ENCODE measurements at places on chromosomes 1 and 21.

GRCh38 chr1:209416039-209416438, 167.5 kb upstream of the CAMK1G start:
- DNase-seq: no peak

DNA sequence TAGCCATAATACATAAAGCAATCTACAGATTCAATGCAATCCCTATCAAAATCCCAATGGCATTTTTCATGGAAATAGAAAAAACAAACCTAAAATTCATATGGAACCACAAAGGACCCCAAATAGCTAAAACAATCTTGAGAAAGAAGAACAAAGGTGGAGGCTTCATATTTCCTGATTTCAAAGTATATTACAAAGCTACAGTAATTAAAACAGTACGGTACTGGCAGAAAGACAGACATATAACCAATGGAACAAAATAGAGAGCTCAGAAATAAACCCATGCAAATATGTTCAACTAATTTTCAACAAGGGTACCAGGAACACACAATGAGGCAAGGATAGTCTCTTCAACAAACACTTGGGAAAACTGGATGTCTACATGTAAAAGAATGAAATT, 87.0 kb downstream of the DENND1B start:
- no peak for DNase-seq

DNA sequence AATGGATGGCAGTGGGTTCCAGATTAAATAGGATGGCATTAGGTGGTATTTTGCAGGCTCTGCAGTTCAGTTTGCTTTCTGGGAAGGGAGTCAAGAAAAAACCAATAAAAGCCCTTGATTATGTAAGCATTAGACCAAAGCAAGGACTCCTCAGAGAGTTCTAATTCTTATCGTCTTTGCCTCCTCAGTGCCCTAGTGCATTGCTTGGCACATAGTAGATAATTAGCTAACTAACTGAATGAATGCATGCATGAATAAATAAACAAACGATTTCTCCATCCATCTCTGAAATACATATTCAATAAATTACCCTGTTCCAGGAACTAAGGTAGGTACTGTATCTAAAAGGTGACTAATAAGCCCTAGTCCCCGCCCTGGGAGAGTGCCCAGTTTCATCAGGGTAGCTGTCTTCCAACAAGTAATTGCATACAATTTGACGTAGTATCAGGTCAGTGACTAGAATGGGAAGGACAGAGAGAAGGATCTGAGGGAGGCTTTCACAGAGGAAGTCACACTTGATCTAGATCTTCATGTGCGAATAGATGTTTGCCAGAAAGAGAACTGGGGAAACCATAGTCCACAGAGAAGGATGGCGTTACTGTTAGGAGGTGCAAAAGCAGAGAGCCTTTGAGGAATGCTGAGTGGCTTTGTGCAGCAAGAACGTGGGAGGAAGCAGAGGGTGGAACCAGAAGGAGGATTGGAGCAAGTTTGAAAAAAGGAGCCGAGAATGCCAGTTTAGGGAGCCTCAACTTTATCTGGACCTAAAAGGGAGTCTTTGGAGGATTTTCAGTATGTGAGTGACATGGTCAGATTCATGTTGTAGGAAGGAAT, 111.4 kb downstream of the TBX19 start:
- DNase-seq: no peak

- no peak for DNase-seq
Observed at GRCh38 chr21:27725916-27726315, 759.0 kb upstream of the ADAMTS5 start.

DNA sequence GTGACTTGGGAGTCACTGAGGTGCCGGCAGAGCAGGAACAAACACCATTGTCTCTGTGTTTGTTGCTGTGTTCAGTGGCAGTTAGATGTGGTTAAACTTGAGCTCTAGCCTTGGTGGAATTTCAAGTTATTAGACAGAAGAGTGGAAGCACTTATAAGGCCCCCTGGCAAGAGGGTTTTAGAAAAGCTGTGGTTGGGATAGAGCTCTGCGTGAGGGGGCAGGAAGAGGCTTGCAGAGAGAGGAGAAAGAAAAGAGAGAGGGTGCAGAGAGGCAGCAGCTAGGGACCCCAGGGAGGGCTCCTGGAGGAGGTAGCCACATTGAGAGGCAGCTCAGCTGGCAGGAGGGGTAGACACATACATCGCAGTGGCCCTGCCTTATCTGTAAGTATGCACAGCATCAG, 128.2 kb downstream of the GALNT2 start:
- no peak for DNase-seq

DNA sequence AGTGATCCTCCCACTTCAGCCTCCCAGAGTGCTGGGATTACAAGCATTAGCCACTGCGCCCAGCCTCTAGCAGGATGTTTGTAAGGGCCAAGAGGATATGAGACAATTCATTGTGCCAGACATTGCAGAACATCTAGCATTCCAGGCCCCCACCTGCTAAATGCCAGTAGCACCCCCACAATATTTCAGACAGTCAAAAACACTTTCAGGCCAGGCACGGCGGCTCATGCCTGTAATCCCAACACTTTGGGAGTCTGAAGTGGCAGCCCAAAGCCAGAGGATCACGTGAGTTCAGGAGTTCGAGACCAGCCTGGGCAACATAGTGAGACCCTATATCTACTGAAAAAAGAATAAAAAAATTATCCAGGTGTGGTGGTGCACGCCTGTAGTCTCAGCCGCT, 12.9 kb downstream of the PPIE start:
- DNase-seq: no peak

DNA sequence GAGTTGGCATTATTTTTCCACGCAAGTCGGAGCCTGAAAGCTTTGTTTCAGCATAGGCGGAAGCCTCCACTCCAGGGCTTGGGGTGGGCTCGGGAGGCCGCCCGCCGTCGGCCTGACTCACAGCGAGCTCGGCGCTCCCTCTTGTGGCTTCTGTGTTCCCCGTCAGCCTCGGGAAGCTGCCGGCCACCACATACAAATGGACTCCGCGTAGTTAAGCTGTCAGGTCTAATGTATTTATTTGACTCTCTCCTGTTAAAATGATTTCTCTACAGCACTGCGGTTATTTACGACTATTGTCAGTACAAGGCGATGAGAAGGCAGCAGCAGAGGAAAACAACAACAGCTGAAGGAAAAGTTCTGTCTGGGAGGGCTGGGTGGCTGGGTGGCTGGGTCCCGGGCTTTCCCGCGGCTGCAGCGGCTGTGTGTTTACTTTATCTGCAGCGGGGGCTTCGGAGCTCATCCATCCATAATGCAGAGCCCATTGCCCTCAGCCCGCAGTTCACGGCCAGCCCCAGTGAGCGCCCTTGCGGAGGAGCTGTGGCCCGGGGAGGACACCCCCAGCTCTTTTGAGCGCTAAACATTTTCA, 375.7 kb upstream of the CAMK1G start:
- peak; percentile 80 for DNase-seq

DNA sequence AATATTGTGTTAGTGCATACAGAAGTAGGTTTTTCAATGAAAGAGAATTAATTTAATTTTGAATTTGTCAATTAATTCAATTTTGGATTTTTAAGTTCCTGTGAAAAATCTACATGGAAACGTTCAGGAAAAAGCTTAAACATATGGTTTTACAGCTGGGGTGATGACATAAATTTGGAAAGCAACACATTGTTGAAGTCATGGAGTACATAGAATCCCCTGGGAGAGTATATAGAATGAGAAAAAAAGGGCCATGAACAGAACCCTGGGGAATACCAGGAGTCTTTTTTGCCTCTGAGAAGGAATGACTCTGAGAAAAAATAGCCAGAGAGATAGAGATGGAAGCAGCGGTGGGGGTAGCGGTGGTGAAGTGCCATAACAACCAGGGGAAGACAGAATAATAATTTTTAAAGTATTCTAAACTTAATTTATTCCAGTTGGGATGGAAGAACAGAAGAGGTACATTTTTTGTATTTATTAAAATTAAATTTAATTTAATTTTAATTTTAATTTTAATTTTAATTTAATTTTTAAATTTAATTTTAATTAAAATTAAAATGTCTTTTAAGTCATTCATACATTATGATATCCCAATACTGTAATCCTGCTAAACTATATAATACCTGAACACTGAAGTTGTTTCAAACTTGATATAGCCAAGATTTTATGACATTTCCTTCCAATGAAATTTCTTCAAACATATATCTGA, 48.9 kb downstream of the NME7 start:
- no peak for DNase-seq

DNA sequence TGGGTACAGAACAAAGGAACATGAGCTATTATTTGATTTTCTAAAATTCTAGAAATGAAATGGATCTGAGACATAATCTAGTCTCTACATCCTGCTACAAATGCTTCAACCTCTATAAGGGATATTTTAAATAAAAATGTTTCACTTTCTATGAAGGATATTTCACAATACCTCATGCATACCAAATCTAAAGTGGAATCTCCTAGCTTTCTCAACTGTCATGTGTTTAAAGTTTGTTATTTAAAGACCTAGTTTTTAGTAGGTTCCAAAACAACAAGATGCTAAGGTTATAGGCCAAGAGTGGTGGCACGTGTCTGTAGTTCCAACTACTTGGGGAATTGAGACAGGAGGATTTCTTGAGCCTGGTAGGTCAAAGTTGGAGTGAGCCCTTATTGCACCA, 47.6 kb downstream of the KDM5B start:
- no peak for DNase-seq

DNA sequence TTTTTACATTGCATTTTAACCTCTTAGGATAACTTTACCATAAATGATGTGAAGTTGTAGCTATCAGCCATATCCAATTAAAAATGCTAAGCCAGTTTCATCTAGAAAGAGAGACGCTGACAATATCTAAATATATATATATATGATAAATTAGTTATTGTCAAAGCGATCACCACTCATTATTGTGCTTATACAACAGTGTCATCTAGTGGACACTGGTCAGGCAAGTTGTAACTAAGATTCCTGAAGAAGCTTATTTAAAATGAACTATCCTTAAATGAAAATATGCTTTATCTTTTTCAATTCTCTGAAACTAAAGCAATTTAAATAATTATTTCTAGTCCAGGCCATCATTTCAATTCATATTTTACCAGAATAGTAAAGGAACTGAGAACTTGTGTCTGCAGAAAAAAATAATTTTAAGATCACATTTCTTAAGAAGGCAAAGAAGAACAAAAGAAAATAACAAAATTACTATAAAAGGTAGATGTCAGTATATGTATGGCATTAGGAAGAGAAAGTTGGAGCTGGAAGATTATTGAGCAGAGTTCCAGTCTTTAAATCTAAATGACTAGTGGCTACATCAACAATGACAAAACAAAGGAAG, 193.3 kb upstream of the SNX7 start:
- DNase-seq: no peak

- no peak for DNase-seq
Observed at GRCh38 chr1:214215583-214215982, 65.4 kb upstream of the SMYD2 start.

DNA sequence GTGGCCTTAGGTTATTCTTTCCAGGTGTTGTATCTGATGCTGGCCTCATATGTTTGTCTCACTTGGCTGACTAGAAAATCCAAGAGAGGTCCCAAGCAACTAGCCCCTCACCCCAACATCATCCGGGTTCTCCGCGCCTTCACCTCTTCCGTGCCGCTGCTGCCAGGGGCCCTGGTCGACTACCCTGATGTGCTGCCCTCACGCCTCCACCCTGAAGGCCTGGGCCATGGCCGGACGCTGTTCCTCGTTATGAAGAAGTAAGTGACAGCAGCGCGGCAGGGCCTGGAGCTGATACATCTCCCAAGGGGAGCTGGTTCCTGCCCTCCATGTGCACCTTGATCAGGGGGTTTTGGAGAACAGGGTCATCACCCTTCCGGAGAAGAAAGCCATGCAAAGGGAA, 11.2 kb downstream of the PINK1 start:
- DNase-seq: no peak

DNA sequence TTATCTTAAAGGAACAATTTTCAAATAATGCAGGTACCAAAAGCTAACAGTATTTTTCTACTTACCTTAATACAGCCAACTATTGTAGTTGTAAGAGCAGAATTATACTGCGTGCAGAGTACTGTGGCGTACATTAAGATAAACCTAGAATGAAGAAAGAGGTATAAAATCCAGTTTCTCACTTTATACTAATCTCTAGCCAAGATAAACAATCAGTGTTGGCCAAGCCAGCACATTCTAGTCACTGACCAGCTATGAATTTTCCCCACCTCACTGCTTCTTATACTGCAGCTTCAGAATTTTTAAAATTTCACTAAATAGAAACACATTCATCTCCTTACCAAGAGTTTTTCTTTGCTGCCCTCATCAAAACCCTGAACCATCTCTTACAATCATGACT, 33.6 kb downstream of the SLC35D1 start:
- no peak for DNase-seq

DNA sequence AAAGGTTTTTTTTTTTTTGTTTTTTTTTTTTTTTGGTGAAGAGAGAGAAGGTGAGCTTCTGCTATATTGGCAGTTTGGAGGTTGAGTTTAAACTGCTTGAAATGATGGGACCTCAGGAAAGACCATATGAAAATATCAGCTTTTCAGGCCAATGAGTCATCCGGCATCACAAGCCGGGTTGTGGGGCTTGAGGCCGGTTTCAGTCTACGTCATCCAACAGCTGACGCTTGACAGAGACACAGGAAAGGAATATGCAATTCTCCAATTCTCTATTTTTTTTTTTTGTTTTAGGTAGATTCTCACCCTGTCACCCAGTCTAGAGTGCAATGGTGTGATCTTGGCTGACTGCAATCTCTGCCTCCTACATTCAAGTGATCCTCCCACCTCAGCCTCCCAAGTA, 52.4 kb downstream of the KCNJ6 start:
- no peak for DNase-seq

DNA sequence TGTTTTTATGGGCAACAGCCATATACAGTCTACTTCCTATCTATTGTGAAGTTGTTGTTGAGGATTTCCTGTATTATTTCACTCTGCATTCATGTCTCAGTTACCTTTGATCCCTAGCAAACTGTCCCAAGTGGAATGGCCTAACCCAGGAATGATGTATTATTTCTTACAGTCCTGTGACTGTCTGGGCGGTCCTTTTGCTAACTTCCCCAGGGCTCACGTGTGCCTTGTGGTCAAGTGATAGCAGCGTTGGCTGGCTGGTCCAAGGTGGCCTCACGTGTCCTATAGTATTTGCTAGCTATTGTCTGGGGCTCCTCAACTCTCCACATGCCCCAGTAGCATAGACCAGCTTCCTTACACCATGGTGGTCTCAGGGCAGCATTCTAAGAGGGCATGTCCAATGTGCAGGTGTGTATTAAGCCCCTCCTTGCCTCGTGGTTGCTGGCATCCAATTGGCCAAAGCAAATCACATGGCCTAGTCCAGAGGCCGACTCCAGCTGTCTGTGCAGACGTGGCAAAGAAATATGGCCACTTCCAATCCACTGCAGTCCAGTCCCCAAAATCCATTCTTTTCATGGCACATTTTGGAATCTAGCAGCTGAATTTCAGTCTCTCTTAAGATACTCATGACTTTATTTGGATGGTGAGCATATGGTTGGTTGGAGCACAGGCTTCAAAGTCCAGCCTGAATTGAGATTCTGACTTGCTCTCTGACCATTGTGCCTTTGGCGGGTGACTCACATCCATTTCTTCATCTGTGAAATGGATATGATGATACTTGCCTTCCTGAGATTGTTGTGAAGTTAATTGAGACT, 94.1 kb downstream of the GALNT2 start:
- DNase-seq: no peak

DNA sequence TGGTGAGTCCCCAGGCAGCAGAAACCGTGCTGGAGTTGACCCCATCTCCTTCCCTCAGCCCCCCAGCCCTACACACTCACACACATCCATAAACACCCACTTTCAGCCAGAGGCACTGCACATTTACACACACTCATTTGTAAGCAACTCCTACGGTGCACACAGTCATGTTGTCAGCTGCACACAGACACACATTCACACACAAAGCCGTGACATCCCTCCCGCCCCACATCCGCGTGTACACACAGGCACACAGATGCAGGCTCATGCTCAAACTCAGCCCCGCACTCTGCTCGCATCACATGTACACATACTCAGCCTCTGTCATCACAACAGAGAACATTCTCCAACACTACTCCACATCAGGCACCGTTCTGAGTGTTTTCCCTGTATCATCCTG, 47.6 kb downstream of the LACTBL1 start:
- no peak for DNase-seq
